ENCODE measurements at places on chromosomes 11 and 22.

DNA sequence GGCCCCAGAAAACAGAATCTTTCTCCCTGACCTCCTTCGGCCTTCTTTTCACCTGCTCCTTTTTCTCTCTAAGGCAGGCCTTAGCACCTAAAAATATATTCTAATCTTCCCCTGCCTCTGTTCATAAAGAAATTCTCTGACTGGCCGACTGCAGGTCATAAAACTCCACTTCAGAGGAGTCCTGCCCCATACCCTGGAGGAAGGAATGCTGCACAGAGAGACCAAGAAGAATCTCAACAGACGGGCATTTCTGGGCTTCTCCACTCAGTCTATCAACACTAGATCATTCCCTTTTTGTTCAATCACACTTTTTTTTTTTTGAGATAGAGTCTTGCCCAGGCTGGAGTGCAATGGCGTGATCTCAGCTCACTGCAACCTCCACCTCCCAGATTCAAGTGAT, 19.7 kb upstream of the PGA3 start:
- DNase-seq: no peak

DNA sequence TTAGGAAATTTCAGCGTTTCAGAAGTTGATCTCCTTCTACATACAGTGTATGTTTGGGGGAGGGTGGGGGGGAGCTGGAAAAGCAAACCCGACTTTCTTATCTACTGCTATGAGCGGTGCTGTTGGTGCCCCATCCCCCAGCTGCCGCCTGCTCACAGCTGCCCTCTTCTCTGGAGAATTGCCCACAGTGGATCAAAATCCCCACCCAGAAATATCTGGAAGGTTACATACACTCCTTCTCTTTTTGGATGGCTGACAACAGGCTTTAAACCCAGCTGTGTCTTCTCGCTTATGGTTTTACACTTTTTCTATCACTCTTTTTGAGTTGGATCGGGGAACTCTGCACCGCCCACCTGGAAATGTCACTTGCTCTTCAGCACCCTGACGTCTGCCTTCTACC, 56.4 kb downstream of the DHCR7 start:
- no peak for DNase-seq

GRCh38 chr11:119734788-119735187, 5.8 kb upstream of the NECTIN1 start:
- no peak for DNase-seq

GRCh38 chr22:20298803-20299745, 20.8 kb downstream of the DGCR6L start:
- peak; percentile 93 for DNase-seq

- DNase-seq: no peak
These were observed 119.5 kb upstream of the B3GAT1 start for GRCh38 chr11:134531327-134532130.

GRCh38 chr11:102430158-102430836, 22.3 kb downstream of the TMEM123 start:
- no peak for DNase-seq

GRCh38 chr11:117426297-117426685, 98.6 kb downstream of the CEP164 start:
- peak; percentile 88 for DNase-seq

DNA sequence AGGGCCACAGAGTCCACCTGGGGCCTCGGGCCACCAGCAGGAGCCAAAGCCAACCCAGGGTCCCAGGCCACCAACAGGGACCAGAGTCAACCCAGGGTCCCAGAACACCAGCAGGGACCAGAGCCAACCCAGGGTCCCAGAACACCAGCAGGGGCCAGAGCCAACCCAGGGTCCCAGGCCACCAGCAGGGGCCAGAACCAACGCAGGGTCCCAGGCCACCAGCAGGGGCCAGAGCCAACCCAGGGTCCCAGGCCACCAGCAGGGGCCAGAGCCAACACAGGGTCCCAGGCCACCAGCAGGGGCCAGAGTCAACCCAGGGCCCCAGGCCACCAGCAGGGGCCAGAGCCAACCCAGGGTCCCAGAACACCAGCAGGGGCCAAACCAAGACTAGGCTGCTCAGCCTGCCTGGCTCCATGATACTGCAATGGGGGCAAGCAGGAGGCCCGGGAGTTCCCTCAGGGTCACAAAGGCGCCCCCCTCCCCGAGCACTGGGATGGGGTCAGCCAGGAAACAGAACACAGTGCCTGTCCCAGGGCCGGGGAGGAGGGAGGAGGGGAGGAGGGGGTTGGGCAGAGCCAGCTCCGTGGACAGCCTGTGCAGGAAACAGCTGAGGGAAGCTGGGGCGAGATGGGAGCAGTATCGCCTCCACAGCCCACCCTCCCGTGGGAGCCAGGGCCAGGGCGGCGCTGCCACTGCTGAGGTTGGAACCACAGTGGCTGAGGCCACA, 62.0 kb upstream of the PRR5 start:
- DNase-seq: no peak

Measured in HEK293T (cell line).